Fibroblast of the aortic adventitia (primary cell): ENCODE measurements at places on chromosomes 11 and 22. TPM values are rescaled to one million over a fixed set of nuclear protein-coding genes. Genes with fewer than 3 reads are reported as not detected.

GRCh38 chr11:84847842-84848241 is 779.3 kb downstream of the DLG2 start:
- DNase-seq = no peak

GRCh38 chr11:35650006-35650405 is 12.6 kb upstream of the TRIM44 start:
- peak; percentile 58 for DNase-seq

- DNase-seq = no peak
These were observed 604.0 kb upstream of the ANO3 start for GRCh38 chr11:25727944-25728343.

GRCh38 chr11:131025421-131026125 is 109.3 kb upstream of the SNX19 start:
- DNase-seq = no peak

SESN3 gene
- total RNA-seq = 48.8 and 74.2 TPM in 2 replicates
